ENCODE measurements at places on chromosomes 1 and 21.
A peak's percentile ranks its signal among the peaks of the same experiment; 100 is the strongest.

DNA sequence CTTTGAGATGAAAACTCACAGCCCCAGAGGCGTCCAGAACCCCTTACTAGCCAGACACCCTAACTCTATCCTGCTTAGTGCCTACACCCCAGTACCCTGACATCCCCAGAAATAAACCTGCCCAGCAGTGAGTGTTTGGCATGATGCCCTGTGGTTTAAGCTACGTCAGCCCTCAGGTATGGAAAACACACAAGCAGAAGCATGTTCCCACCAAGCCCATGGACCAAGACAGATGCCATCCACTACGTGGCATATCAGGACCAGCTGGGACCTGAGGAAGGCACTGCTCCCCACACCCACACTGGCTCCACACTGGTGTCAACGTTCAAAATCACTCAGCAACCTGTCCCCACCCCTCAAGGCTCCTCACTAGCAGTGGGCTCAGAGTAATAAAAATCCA, 116.4 kb downstream of the SYT2 start:
- DNase-seq: no peak

GRCh38 chr1:182107209-182107608, 45.7 kb upstream of the ZNF648 start:
- no peak for DNase-seq

GRCh38 chr1:91827459-91828321, 58.3 kb downstream of the TGFBR3 start:
- DNase-seq: no peak

DNA sequence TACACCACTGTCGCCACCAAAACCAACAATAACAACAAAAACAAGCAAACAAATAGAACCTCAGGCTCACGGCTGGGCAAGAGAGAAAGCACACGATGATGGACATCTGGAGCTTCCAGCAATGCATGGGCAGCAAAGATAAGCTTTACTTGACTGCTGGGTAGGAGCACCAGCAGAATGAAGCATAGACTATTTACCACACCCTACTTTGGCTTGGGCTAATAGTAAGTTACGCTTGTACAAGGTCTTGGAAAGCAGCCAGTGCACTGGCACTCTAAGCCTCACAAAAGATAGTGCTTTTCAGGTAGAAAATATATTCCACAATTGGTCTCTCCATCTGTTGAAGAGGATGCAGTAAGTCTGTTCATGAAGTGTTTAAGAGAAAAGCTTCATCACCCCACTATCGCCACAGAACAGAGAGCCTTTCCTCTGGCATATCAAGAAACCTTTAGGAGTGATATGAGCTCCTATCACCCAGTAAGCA, 13.6 kb downstream of the ADIPOR1 start:
- DNase-seq: no peak

DNA sequence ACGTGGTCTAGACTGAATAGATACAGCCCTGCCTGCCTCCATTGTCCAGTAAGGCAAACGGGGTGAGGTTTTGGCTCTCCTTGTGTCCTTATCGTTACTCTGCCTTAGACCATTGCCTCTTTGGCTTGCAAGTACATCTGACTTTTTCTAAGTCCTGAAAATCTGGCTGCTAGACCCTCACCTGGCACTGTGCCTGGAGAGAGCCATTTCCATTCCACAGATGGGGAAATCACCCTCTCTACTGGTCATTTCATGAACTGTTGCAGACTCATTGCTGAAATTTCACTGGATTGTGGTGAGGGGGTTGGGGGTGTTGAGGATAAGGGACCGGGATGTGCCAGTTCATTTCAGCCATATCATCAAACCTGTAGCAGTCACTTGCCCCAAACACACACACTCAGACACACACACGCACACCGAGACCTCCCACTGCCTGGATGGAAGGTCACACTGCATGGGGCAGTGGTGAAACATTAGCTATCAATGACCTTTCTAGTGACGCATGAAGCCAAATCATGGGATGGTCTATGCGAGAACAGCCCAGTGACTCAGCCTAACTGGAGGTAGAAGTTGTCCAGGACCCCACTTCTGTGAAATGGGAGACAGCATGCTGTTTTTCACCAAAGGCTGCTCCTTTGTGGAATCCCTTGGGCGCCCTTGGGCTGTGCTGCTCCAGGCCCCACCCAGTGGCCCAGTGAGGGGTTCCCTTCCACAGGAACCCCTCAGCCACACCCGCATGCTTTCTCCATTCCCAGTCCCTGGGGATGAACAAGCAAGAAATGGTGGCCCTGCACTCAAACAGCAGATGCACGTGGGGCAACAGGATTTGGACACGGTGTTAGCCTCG, 34.9 kb upstream of the VASH2 start:
- DNase-seq: no peak

GRCh38 chr1:115430441-115431158, 92.6 kb upstream of the NGF start:
- DNase-seq: no peak

DNA sequence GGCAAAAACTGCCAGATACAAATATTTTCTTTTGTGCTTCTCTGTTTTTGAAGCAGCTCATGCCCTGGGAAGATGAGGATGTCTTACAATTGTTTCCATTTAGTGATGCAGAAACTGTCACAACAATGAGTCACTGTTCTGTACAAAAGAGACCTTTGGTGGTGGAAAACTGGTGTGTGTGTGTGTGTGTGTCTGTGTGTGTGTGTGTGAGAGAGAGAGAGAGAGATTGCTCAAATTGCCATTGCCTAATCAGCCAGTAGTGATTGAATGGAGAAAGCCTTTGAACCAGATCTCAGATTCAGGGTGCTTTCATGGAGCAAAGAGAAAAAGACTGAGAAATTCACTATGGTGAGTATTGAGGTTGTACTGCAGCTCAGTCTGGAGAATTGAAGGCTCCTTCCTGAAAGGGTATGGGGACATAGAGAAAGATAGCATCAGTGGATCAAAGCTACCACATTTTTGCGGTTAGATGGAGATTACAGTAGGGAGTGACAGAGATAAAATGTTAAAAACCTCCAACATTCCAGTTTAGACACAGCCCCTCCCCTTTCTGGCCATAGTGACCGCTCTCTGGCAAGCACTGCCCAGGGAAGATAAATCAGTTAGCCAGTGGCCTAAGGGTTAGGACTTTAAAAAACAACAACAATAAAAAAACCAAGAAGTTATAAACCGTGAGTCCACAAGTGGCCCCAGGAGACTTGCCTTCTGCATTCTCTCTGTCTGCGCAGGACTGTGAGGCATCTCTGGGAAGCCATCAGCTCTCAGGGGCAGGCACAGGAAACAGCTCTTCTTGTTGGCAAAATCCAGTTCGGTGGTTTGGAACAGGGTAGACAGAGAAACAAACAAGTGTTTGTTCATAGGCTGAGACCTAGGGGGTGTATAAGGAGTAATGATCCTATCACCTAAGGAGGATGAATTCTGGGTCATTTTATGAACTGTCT, 406.5 kb downstream of the DUSP10 start:
- DNase-seq: peak; percentile 46

GRCh38 chr1:206590025-206590758, 22.1 kb downstream of the EIF2D start:
- DNase-seq: no peak

- no peak for DNase-seq
Observed at GRCh38 chr1:6960291-6960811, 175.1 kb downstream of the CAMTA1 start.

DNA sequence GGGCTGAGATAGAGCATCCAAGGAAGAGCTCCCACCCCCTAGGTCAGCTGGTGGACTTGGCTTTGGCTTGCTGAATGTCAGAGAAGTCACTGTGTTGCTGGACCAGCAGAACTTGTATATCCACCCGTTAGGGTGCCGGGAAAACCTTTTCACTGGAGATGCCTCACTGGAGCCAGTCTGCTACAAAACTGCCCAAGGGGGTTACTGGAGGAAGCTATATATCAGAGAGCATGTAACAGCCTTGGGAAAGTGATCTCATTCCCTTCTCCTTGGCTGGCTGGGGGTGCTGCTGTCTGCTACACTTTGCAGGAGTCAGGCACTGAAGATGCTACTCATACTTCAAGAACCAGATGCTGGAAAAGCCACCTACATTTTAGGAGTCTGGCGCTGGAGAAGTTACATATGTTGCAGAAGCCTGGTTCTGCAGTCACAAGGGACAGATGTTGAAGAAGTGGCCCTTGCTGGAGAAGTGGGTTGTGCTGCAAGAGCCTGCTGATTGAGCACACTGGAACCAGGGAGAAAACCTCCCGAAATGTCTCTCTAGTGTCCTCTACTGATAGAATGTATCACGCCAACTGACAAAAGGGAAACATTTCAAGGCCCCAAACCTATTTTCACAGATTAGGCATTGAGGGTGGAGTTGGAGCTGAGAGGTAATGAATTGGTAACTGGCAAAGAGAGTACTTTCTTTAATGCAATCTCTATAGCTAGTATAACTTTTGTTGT, 250.6 kb downstream of the SPATA17 start:
- DNase-seq: peak; percentile 38

GRCh38 chr1:8232036-8232757, 85.7 kb upstream of the SLC45A1 start:
- no peak for DNase-seq

- no peak for DNase-seq
Observed at GRCh38 chr1:212034516-212035122, 738 bp downstream of the INTS7 start.

All from GOT3 (cell line).